CD4-positive, alpha-beta T cell treated with Interleukin-6 for 4 hours (primary cell): ENCODE measurements at places on chromosomes 7 and 10.

DNA sequence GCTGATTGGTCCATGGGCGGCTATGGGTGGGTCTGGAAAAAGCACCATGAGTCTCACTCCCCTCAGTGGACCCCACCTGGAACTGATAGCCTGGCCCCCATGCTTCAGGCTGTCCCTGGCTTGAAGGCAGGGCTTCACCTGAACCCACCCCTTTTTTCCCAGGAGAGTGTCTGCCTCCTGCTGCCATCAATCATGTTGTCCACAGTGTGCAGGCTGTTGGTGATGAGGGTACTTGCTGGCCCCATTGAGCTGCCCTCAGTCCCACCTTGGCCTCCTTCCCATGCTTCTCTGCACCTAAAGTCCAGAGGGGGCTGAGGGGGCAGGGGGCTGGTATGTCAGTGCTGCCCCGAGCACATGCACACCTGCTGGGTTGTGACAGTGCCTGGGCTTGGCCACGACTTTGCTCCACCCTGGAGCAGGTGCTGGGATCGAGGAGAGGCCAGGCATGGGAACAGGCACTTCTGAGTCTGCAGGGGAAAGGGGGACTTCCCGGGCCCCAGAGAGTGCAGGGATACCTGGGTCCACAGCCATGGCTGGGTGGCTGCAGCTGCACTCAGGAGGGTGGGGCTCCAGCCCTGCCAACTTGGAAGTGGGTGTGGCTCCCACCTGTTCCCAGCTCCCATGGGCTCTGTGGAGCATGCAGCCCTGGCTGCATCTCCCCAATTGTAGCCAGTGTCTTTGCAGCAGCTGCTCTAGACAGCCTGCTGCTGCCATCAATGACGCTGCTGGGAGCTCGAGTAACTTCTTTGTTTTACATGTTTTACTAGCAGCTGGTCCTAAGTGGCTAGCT is 56.9 kb downstream of the ADK start:
- no peak for DNase-seq

GRCh38 chr7:158704524-158705233 is at the start of gene NCAPG2:
Gene NCAPG2, minus strand, starts transcription at chr7:158704804. Its CDS starts 2,905 bp downstream, at chr7:158701899.
- DNase-seq = peak; percentile 99

- no peak for DNase-seq
These were observed 88.4 kb downstream of the CHCHD3 start for GRCh38 chr7:132993377-132994013.

DNA sequence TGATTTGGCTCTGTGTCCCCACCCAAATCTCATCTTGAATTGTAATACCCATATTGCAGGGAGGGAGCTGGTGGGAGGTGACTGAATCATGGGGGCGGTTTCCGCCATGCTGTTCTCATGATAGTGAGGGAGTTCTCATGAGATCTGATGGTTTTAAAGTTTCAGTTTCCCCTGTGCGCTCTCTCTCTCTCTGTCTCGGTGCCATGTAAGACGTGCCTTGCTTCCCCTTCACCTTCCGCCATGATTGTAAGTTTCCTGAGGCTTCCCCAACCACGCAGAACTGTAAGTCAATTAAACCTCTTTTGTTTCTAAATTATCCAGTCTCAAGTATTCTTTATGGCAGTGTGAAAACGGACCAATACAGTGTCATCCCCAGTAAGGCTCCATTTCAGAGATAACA is 48.3 kb upstream of the CHCHD3 start:
- no peak for DNase-seq
